CD4-positive, alpha-beta T cell treated with Interferon alpha-2 for 1 hour (primary cell): ENCODE measurements at places on chromosomes 11 and 22.

DNA sequence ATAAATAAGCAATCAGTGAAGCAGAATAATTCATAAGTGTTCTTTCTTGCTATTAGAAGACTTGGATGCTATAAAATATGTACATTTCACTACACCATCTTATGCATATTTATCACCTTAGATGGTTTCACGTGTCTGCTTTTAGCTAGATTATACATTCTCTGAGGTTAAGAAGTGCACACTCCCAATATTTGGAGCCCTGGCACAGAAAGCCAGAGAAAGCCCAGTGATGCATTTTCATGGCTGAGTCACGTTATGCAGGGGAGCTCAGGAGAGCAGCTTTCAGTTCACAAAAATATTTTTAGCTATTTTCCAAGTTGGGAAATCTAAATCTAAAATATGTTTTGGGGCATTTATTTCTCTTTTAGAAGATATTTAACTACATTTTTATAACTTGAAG is 5.1 kb upstream of the TP53AIP1 start:
- no peak for DNase-seq

DNA sequence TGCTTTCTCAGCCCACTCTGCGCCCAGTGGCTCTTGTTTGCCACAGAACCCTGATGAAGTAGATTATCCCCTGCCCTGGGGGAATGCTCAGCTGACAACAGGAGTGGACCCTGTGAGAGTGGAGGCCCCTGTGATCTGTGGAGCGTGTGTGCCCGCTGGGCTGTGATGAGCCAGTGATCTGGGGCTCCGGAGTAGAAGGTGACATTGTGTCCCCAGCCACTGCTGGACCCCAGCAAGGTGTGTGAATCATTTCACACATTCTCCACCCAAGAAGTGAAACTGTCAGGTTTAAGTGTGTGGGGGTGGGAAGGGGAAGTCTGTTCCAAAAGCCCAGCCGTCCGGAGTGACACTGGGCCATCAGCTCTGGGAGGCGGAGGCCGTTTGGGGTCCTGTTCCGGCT is 33.1 kb upstream of the GRAMD4 start:
- no peak for DNase-seq

GRCh38 chr22:46963672-46964545 is 201.5 kb downstream of the TBC1D22A start:
- DNase-seq = no peak

DNA sequence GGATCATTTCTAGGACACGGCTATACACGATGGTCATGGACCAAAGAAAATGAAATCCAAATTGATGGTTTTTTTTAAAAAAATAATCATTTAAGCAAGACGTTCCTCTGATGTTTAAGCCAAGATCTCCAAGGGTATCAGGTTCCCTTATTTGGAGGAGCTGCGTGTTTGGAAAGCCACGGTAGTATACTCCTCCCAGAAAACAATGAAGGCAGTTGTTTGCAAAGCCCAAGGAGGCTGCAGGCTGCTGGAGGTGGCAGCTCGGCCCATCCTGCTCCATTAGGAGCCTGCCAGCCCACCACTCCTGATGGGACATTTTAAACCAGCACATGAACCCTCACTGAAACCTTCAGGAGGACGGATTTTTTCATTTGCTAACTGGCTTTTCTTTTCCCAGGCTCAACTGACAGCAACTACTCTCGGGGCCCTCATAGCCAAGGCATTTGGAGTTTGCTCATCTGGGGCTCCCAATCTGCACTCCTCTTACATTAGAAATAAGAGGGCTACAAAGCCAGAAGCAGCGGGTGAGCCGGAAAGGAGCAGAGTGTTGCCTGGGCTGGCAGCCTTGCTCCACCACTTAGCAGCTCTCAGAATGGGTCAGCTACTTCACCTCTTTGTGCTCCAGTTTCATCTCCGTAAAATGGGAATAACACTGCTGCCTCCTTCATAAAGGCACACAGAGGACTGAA is 58.4 kb downstream of the ABTB2 start:
- no peak for DNase-seq

DNA sequence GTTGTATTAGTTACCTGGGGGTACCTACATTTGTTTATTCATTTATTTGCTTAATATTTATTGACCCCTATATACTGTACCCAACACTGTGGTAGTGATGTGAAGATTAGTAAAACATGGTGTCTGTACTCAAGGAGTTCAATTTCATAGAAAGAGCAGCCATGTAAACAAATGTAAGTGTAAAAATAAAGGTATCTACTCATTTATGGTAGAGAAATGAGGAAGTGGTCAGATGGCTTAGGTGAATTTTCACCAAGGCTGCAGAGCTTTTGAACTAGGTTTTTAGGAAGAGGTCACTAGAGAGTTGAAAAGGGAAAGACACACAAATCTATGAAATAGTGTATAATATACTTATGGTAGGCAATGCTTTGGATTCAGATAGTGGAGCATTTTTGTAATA is 11.1 kb downstream of the CTR9 start:
- no peak for DNase-seq

- no peak for DNase-seq
These were observed 1.5 kb downstream of the WNT7B start for GRCh38 chr22:45975164-45976161.

- DNase-seq = no peak
These were observed 447.1 kb downstream of the TBC1D22A start for GRCh38 chr22:47209547-47210023.

DNA sequence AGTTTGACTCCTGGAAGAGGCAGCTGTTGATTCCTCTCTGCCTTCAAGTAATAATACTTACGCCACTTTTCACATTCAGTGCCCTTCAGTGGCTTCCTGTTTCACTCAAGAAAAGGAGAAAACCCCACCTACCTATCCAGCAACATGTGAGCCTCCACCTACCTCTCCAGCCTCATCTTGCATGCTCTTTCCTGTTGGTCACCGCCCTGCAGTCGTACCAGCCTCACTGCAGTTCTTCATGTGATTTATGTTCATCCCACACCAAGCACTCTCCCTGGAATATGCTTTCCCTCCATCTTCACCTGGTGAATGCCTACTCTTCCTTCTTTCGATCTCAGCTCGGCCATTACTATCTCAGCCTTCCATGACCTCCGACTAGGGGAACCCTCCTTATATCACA is 21.8 kb upstream of the YWHAH start:
- DNase-seq = no peak

DNA sequence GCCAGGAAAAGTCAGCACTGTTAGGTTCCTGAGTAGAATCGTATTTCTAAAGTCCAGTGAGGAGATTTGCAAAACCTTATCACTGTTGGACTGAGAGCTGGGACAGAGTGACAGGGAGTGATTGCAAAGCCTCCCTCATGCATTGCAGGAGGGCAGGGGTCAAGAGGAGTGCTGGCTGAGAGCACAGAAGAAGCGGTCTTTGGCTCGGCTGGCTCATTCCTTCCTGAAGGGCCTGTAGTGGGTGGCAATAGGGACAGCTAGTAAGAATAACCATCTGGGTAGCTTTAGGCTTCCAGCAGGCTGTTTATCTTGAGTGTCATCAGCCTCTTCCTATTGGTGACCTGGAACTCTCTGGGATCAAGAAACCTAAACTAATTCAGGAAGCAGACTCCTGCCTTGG is 53.4 kb downstream of the CD44 start:
- DNase-seq = no peak

GRCh38 chr22:37197451-37198257 is 9.6 kb upstream of the C1QTNF6 start:
- no peak for DNase-seq

GRCh38 chr11:92885600-92885999 is 83.9 kb upstream of the MTNR1B start:
- no peak for DNase-seq

GRCh38 chr11:88535916-88536547 is 198.5 kb upstream of the CTSC start:
- no peak for DNase-seq

DNA sequence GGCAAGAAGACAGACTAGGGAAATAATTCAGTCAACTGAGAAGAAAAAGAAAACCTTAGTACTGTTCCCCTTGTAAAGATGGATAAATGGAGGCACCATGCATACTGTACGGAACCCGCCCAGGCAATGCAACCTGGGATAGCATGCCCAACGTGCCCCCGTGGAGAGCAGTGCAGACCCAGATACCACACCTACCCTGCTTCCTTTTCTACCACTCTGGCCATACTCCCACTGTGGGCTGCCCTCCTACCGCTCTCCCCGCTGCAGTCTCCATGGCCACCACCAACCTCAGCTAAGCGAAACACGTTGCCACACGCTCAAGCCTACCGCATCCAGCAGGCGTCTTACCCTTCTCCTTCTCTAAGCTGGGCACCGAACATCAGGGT is 117.4 kb upstream of the SERPIND1 start:
- no peak for DNase-seq

- DNase-seq = no peak
These were observed 66.9 kb downstream of the KCNQ1 start for GRCh38 chr11:2511421-2512369.

DNA sequence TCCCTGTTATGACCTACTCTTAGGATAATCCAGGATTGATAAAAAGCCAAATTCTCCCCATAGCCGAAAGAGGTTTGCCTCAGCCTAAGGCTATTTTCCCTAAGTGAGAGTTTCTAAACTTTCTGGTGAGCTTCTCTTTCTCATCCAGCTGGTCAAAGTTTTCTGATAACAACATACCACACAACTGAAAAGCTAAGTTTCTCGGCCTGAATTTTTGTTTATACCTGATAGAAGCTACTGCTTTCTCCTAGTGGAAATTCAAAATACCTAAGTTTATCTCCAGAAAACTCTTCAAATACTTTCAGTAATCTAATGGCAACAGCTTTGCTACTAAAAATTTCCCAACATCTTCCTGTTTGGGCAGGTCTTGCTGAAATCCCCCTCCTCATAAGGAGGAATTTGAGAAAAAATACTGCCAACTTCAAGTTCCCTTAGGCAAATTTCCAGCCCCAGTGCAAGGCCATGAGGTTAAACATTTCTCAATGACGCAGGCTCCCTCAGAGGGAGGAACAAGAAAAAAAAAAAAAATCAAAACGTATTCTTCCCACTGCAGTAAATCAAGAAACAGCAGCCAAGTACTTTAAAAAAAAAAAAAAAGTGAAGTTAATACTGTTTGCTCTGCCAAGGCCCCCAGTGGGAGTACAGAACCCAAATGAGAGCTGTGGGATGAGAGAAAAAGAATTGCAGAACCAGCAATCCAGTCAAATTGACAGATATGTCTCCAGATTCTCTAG is 127.0 kb downstream of the MRTFA start:
- no peak for DNase-seq

DNA sequence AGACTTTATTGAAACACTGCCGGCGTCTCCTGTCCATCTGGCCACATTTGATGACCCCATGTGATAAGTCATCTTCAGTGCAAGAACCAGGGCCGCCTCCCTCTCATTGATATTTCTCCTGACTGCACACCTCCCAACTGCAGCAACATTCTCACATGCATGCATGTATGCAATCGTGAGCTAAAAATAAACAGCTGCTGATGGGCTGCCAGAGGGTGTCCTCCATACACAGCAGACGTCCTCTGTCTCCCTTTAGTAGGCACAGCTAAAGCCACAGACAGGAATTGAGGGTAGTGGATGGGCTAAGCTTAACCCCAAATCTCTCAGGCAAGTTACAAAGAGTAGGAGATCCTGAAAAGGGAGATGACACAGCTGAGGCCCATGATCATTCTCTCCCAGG is 106.7 kb upstream of the HSD17B12 start:
- DNase-seq = no peak

GRCh38 chr11:130467116-130467900 is 18.9 kb downstream of the ADAMTS15 start:
- no peak for DNase-seq

- DNase-seq = no peak
These were observed 575.9 kb downstream of the METTL15 start for GRCh38 chr11:28684011-28684586.

DNA sequence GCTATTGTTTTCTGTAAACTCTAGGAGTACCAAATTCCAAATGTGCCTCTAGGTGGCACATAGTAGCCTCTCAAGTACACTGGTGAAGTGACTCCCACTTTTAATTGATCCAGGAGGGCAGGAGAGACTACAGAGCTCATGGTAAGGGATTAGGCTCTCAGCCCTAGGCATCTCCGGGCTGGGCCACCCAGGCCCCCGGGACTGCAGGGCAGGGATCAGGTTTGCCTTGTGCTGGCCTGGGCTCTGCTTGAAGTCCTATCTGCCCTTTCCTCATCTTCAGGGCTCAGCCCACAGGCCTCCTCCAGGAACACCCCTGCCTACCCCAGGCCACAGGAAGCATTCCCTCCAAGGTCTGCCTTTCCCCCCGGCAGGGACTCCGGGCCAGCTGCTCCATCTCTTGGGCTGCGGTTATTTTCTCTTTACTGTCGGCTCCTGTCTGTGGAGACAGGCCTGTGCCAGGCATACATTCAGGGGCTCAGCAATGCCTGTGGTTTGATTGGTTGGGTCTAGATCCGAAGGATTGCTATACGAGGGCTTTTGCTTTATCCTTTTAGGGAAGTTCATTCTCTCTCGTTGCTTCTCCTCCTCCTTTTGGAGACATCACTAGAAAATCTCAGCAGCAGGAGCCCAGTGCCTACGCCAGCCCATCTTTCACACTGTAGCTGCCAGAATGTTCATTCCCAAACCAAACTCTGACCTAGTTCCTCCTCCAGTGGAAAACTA is 32.8 kb downstream of the PARVA start:
- no peak for DNase-seq

DNA sequence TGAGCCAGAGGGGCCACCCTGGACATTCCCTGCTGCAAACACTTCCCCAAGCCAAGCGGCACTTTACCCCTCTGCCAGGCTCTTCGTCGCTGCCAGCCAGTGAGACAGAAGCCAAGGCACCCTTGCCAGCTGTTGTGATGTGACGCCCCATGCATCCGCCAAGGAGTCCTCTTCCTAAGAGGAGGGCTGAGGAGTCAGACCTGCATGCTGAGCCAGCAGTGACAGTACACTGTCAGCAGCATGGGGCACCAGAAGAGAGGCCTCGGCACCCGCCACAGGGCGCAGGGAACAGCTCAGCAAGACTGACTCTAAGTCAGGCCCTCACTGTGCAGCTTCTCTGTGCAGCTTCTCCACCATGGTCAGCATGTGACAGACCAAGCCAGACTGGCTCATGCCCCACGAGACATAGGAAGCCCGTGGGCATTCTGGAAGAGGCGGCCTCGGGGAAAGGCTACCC is 26.4 kb downstream of the VPS37C start:
- no peak for DNase-seq

- no peak for DNase-seq
These were observed 16.9 kb upstream of the PEX26 start for GRCh38 chr22:18060646-18061620.

- DNase-seq = no peak
These were observed 6.4 kb downstream of the CLMP start for GRCh38 chr11:123188508-123189165.

GRCh38 chr22:19527861-19528417 is 3.7 kb upstream of the CLDN5 start:
- DNase-seq = no peak
